ENCODE measurements at places on chromosomes 2 and 18.

DNA sequence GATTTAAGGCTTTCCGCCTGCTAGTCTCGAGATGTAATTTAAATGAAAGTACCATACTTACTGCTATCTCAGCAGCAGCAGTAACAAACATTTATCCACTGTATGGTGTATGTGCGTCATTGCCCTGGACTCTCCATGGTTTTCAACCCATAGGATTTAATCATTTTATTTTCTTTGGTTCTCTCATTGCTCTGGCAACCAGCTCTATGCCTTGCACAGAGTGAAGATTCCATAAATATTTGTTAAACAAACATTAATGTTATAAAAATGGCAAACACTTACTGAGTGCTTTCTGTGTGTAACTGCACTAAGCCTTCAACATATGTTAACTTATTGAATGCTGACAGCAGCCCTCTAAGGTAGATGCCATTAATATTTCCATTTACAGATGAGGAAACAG lies 1.3 kb upstream of the LMAN1 start:
- no peak for DNase-seq

GRCh38 chr2:26682155-26682554 lies 10.4 kb upstream of the KCNK3 start:
- no peak for DNase-seq

GRCh38 chr2:53559302-53559966 lies 208.2 kb upstream of the CHAC2 start:
- DNase-seq = no peak

DNA sequence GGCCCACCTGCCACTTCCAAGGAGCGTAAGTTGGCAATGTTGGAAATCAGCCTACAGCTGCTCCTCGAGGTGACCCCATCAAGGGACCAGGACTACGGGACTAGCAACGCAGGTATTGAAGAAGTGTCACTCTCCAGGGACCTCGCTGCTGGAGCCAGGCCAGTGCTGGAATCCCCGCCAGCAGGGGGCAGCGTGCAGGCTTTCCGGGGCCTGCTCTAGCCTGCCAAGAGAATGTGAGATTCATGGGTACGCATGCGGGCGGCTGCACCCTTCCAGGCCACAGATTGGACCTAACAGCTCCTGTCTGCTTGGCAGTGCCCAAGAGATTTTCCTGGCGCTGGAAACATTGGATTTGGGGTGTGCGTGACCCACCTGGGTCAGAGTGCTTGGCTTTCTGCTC lies 182.8 kb upstream of the RAB12 start:
- no peak for DNase-seq

DNA sequence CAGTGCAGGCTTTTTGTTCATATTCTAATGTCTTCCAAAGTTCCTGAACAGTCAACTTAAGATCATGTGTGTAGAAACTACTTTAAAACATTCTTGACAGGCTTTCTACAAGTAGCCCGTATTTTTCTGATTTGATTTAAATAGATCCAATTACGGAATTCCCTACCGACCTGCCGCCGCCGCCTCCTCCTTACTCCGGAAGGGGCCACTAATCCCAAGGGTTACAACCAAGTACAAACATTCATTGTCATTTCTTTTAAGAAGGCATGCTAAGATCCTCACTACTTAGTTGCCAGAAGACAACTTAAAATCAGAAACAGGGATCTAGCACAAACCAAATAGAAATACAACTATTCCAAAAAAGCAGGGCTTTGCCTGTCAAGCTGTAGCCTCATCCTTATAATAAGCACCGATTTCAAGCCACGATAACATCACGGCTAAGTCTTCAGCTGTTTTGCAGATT lies 784 bp downstream of the WDR33 start:
- DNase-seq = peak; percentile 8

DNA sequence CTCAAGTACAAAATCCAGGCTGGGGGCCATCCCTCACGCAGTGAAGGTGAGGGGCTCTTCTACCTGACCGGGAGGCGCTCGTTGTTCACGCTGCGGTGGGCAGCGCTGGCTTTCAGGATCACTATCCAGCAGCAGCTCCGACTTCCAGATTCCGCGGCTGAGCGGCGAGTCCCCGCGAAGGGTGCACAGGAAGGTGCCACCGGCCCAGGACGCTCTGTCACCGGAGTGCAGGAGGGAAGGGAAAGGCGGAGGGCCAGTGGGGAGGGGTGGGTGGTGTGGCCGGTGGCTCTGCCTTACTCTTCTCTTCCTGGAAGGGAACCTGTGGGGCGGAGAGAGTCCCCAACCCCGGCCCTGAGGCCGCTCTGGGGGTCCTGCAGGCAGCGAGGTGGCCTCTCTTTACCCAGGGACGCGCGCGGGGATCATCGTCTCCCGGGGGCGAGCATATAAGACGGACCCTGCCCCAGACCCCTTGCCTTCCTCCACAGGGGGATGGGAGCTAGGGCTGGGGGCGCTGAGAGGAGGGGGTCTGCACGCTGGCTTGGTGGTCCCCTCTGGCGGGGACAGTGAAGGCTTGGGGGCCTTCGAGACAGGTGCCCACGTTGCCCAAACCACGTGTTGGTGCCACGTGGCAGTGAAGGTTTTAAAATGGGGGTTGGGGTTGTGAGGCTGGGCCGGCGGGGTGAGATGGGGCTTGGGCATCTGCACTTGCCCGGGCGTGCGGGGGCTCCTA lies 26.9 kb upstream of the HS6ST1 start:
- no peak for DNase-seq

All from fibroblast of skin of abdomen (primary cell).